ENCODE measurements at places on chromosomes 2 and 18.

GRCh38 chr2:37317746-37318145 is 6.9 kb downstream of the PRKD3 start:
- DNase-seq, result no peak

DNA sequence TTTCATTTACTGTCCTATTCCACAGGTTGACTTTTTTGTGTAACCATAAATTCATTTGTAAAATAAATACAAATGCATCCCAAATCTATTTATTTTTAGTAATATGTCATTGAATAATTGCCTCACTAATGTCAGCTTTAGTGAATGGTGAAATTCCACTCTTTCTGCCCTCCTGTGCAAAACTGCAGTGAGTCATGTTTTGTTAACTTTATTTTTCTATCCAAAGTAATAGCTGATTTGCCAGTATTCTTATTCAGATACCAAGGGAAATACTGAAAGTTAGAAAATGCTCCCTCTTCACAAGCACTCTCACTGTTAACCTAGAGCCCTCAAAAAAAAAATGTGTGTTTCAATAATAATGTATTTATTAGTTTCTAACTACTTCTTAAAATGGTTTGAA is 322.8 kb downstream of the RIT2 start:
- DNase-seq, result no peak

- DNase-seq, result no peak
These were observed 67.0 kb downstream of the MAP4K3 start for GRCh38 chr2:39370101-39370500.

- DNase-seq, result no peak
These were observed 5.9 kb upstream of the ATP5MC3 start for GRCh38 chr2:175187378-175187777.

- no peak for DNase-seq
These were observed 32.9 kb upstream of the GCG start for GRCh38 chr2:162184821-162185450.

- DNase-seq, result no peak
These were observed 516.9 kb downstream of the ARHGAP15 start for GRCh38 chr2:143645921-143646645.

GRCh38 chr2:234986390-234986789 is 34.6 kb downstream of the SH3BP4 start:
- DNase-seq, result no peak

DNA sequence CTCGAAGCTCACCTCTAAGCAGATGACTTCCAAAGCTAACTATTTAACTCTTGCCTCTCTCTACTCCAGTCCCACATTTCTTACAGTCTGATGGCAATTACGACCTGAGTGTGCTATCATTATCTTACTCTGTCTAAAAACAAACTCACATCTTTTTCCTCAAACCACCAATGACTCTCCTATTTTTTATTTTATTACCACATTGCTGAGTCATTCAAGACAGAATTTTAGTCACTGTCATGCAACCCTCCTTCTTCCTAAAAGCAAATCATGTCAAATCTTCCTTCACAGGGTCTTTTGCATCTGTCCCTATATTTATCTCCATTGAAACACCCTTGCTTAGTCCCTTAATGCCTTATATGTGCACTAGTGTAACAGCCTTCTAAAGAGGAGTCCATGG is 34.6 kb upstream of the C2orf15 start:
- no peak for DNase-seq

GRCh38 chr2:164593541-164593940 is 27.7 kb downstream of the GRB14 start:
- DNase-seq, result no peak

DNA sequence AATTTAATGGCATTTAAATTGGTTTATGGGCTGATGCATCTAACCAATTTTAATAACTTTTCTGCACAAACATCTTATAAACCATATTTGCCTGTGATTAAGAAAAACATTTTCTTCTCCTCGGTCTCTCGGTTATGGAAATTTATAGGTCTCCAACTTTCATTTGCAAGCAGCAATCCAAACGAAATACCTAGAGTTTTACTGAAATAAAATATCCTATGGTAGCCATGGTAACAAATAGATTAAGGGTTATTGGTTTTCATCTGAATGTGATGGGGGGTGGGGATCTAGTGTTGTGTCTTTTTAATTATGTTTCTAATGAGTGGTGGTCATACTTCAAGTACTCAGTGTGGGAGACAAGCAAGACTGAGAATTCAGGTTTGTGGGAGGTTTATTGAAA is 2.9 kb downstream of the KLHL29 start:
- DNase-seq, result no peak

- DNase-seq, result no peak
These were observed 100.4 kb upstream of the RND3 start for GRCh38 chr2:150587547-150588505.

All from NCI-H1092 treated with DMSO at 0.1 percent for 48 hours (cell line).